ENCODE measurements at places on chromosomes 2 and 18.

DNA sequence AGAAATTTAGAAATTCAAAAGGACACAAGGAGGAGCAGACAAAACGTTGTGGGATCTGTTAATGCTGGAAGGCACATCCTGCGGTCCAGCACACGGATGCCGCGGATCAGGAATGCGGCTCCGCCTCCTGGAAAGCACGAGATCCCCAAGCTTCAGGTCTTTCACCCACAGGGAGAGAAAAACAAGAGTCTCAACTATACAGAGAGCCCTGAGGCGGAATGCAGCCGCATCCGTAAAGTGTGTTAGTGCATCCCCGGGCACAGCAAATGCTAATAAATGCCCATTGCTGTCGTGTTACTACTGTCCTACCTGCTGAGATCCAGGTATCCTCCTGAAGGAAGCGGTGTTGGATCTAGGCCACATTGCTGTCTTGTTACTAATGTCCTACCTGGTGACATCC, 303.9 kb downstream of the EIPR1 start:
- no peak for DNase-seq

DNA sequence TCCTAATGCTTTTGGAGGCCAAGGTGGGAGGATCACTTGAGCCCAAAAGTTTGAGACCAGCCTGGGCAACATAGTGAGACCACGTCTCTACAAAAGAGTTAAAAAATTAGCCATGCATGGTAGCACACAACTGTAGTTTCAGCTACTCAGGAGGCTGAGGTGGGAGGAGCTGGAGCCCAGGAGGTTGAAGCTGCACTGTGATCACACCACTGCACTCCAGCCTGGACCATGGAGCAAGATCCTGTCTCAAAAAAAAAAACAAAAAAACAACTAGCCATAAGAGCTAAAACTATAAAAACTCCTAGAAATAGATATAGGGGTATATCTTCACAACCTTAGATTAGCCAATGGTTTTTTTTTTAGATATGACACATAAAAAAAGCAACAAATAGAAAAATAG, 16.9 kb upstream of the COL6A3 start:
- no peak for DNase-seq

GRCh38 chr2:203908797-203909185, 27.8 kb upstream of the ICOS start:
- DNase-seq: no peak

GRCh38 chr2:204544961-204545860, at the start of gene PARD3B:
TSS of gene PARD3B (plus strand) at chr2:204545475. CDS start at chr2:204546000, 525 bp downstream.
- no peak for DNase-seq

DNA sequence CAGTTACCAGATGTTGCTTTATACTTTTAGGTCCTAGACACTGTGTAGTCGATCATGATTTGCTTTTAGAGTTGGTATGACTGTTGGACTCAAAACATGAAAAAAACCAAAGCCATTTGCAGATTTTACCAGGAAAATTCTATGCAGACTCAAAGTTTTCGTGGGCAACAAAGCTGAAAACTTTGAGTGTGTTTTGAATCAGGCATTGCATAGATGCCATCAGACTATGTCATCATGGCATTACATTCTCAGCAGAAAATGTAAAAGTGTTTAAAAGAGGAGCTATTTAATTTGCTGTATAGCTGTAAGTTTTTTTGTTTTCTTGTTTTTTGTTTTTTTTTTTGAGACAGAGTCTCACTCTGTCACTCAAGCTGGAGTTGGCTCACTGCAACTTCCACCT, 43.5 kb upstream of the ELAC1 start:
- DNase-seq: no peak

All from T-helper 2 cell (primary cell).